ENCODE measurements at places on chromosomes 1 and 21.

DNA sequence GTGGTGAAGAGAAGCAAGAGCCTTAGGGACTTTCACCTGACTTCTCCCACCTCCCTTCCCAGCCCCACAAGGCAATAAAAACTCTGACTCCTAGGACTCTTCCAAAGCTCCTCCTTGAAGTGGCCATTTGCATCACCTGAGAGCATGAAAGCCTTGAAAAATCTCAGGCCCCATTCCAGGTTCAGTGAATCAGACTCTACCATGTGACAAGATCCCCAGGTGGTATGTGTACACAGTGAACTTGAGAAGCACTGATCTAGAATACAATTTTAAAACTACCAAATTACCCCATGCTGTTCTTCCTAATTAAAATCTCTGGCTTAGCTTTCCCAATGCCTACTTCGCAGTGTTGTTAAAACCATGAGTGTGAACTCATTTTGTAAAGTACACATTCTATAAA is 195.1 kb upstream of the SAMSN1 start:
- no peak for DNase-seq

- DNase-seq, result no peak
Measured at GRCh38 chr1:209076688-209077087, 506.8 kb upstream of the CAMK1G start.

DNA sequence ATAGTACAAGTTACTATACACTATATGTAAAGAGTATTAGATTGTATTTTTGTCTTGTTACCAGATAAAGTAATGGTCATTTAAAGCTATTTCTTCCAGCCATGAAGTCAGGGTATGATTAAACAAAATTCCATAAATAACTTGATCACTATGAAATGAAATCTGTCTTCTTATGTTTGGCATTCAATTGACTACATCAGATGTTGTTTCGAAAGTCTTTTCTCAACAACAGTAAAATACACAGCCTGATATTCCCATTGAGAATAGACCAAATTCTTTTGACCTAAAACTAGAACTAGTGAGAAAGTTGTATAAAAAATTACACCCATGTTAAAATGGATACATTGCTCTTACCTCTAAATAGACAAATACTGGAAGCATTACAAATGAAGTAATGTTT is 134.6 kb upstream of the ADAMTS5 start:
- DNase-seq, result no peak

DNA sequence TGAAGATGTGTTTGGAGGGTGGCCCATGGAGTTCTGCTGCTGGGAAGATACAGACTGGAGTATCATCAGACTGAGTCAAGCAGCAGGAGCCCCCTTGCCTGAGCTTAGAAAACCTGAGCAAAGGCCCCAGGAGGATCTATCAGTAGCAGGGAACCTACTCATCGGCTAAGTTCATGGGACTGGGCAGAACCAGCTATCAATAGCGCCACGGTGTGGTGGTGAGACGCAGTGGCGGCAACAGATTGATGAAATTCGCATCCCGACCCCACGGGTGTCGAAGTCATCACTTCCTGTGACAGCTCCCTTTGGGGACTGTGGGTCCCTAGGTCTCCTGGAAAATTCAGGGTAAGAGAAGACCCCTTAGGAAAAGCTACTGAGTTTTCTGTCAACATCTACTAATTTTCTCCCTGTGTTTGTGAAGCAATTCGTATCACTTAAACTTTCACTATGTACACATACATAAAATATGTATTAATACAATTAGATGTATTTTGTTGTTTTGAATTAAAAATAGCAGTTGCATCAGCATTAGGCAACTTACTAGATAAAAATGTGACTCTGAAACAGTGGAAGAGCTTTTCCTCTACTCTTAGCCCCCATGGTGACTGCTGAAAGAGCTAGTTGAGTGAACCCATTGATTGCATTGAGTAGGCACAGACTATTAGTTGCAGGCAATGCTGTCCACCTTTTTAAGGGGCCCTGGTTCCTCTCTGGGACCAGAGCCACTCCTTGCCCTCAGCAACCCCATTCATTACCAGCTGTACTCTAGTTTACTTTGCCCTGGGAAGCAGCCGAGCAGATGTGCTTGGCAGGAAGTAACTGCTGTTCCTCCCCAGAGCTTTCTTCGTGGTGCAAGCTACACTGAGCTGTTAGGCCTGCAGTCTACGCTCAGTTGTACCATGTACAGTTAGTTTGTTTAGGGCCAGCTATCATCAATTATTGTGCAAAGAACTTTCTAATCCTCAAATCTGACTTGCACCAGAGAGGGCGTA is 7.3 kb upstream of the CACNA1S start:
- DNase-seq, result no peak

DNA sequence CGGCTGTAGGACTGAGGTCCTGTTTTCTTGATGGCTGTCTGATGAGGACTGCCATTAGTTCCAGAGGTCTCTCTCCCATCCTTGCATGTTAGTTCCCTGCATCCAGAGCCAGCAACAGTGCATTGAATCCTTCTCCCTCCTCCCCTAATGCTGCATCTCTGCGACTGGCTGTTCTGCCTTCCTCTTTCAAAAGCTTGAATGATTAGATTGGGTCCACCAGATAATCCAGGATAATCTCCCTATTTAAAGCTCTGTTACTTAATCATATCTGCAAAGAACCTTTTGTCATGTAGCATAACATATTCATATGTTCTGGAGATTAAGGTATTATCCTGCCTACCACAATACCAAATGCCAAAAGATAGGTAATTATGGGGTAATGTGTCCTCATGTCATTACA is 377.5 kb downstream of the GPATCH2 start:
- DNase-seq, result no peak

GRCh38 chr1:20357796-20358195 is 67.1 kb downstream of the VWA5B1 start:
- DNase-seq, result no peak

GRCh38 chr1:239861985-239862384 is 229.7 kb upstream of the FMN2 start:
- DNase-seq, result no peak

DNA sequence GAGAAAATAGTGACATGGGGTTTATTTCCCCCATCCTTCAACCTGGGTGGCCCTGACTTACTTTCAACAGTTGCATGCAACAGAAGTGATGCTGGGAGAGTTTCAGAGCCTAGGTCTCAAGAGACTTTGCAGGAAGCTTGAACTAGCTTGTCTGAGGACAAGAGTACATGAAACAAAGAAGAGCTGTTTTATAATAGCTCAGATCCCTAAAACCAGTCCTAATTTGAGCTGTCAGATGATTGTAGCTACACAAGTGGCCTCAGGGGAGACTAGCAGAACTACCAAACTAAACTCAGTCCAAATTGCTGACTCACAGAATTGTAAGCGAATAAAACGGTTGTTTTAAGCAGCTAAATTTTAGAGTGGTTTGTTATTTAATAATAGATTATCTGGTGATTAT is 17.1 kb downstream of the RC3H1 start:
- no peak for DNase-seq

DNA sequence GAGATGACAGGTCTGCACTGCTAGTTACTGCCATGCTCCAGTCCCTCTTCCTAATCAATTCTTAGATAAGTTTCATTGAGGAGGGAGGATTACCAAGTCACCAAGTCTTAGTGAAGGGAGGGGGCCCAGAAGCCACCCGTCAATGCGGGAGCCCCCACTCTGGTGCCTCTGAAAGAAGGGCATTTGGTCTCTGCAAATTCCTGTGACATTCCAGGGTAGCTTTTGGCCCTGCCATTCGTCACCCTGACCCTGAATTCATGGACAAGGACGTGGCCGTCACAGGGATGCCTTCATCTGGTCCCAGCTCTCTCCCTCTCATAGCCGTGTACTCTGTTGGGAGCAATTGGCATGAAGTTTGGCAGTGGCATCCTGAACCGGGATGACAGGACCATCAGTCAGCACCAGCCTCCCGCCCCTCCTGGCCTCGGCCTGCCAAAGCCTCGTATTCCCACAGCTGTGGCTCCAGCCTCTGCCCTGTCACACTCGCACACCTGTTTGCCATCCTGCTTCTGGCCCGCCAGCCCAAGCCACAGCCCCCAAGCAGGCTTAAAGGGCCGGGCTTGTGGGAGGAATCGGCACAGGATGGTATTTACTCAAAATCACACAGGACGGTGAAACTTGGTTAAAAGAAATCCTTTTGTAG is 150.7 kb downstream of the CLIC6 start:
- no peak for DNase-seq

GRCh38 chr1:19710825-19711611 is 46.3 kb downstream of the HTR6 start:
- DNase-seq, result no peak

GRCh38 chr1:32860566-32860965 is 10.1 kb downstream of the FNDC5 start:
- DNase-seq, result no peak

All from SHP77 treated with DMSO at 0.1 percent for 48 hours (cell line).